ENCODE measurements at places on chromosomes 5 and 9. TPM values are rescaled to one million over a fixed set of nuclear protein-coding genes. Genes with fewer than 3 reads are reported as not detected.

DNA sequence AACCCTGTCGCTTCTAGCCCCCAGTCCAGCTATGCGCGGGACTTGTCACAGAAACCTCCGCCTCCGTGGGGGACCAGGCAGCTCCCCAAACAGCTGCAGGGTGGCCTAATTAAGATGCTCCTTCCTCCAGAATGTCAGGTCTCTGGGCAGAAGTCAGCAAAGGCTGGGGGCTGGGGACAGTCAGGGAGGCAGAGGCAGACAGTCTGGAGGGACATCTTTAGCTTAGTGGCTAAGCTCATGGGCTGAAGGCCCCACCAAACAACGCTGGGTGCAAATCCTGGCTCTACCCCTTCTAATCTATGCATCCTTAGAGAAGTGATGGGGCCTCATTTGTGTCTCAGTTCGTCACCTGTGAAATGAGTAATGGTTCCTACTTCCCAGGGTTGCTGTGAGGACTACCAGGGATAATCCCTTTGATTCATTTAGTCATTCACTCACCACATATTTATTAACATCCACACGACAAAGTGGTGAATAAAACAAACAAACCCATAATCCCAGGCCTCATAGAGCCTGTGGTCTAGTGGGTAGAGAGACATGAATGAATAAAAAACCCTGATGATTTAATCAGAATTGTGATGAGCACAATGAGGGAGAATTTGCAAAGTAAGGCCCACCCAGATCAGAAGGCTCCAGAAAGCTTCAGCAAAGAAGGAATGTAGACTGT lies 20.2 kb upstream of the MED27 start:
- peak; percentile 6 for DNase-seq
- no peaks in the 10 kb centered on the region for H3K36me3 ChIP-seq

GRCh38 chr9:111965566-111966019 lies 69.0 kb downstream of the UGCG start:
- no peaks in the 10 kb centered on the region for H3K27me3 ChIP-seq
- H3K36me3 ChIP-seq: no peaks in the 10 kb centered on the region
- H3K4me1 ChIP-seq: peaks cover 15% of the 10 kb centered on the region
- DNase-seq: peak; percentile 99

Gene OR5C1
- not detected for total RNA-seq

Gene SLC6A18
- total RNA-seq: not detected

Gene FCN2
- not detected for total RNA-seq
